A549 treated with CpdA at 1 μM for 4 hours (cell line): ENCODE measurements at places on chromosomes 7 and 10. TPM values are rescaled to one million over a fixed set of nuclear protein-coding genes. Genes with fewer than 3 reads are reported as not detected.

Gene MBL2
- total RNA-seq: not detected in 5 replicates

Gene SEMA4G
- total RNA-seq: 8.7 to 10.3 TPM (median 9.3 TPM) in 5 replicates

Gene HABP2
- 0.04 to 0.20 TPM (median 0.08 TPM) in 4 of 5 replicates, not detected in the other for total RNA-seq

Gene UCN3
- total RNA-seq: not detected in 5 replicates

Gene EBLN1
- 0.08 TPM in 1 of 5 replicates, not detected in the others for total RNA-seq
